ENCODE measurements at places on chromosomes 7 and 10.

GRCh38 chr10:35462491-35462934, 126.2 kb downstream of the CCNY start:
- DNase-seq = no peak

DNA sequence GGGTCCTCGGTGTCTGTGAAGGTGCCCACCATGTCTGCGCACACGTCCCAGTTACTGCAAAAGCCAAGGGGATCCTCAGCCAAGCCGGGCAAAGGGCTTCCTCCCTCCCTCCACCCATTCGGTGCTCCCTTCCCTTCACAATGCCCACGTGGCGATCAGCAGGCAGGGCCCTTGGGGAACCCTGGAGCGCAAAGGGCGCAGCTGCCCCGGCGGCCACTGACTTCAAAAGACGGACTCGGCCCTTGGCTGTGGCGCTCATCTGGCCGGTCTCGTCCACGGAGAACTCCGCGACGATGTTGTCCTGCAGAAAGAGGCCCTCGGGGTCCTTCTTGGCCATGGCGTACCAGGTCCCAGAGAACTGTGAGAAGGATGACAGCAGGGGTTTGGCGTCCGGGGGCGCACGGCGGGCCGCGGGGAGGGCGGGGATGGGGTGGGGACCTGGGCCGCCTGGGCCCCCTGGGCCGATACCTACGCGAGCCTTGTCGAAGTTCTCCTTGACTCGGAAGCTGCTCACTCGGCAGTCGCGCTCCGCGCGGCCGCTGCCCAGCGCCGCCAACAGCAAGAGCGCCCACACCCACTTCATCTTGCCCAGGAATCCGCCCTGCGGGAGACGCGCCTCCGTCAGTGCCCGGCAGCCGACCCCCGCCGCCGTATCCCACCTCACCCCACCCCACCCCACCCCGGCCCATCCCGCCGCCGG, 439 bp downstream of the RBP4 start:
- DNase-seq = no peak

DNA sequence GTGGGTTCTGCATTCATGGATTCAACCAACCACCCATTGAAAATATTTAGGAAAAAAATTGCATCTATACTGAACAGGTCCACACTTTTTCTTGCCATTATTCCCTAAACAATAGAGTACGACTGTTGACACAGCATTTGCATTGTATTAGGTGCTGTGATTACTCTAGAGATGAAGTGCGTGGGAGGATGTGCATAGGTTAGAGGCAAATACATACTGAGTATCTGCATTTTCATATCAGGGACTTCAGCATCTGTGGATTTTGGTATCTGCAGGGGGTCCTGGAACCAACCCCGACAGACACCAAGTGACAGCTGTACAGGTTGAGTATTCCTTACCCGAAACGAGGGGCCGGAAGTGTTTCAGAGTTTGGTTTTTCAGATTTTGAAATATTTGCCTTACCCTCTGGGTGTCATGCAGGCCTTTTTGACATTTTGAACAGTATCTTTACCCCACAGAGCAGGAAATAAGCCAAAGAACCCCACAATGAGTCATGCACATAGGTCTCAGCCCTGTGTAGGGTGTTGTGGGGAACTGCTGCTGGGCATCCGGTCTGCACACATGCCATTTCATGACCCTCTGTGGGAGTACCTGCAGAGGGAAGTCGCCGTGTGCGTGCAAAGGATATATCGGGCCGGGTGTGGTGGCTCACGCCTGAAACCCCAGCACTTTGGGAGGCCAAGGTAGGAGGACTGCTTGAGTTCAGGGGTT, 14.5 kb downstream of the NUDT5 start:
- no peak for DNase-seq

DNA sequence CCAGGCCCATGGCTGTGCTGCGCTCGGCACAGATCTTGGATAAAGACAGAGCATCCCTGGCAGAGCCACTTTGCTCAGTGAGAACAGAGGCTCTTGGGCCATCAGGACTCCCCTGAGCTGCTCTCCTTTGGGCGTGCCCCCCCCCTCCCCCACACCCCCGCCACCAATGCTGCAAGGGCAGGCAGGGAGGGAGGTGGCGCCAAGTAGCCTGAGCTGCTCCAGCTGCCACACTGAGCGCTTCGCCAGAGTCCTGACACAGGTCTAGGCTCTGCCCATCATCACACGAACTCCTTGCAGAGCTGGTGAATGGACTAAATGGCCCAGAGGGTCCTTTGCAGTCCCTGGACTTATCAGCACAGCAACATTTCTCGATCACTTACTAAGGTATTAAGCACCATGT, 12.5 kb downstream of the AKR1B1 start:
- DNase-seq = no peak

DNA sequence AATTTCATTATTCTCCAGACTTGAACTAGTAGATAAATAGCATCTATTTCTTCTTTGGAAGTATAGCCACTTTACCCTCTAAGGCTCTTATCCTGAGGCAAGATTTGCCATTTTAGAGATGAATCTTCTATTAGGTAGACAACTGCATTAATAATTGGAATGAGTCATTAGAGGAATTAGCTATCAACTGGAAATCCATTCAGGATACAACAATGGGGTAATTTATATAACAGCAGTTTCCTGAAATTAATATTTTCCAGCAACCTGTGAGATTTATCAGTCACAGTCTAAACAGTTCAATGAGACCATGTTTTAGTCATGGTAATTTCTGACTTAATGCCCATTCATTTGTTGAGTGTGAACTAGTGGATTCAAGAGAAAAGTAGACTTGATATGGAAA, 928.6 kb upstream of the MBL2 start:
- DNase-seq = no peak

DNA sequence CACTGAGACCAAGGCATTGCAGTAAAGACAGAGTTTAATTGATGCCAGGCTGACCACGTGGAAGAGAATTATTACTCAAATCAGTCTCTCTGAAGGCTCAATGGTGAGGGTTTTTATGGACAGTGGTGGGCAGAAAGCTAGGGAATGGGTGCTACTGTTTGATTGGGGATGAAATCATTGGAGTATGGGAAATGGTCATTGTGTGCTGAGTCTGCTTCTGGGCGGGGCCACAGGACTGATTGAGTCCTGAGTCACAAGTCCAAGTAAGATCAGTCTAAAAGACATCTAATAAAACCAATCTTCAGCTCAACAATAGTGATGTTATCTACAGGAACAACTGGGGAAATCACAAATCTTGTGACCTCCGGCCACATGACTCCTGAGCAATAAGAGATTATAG, 868.4 kb downstream of the SORCS3 start:
- DNase-seq = no peak

- DNase-seq = no peak
Observed at GRCh38 chr10:29756451-29756850, 121.7 kb upstream of the SVIL start.

GRCh38 chr7:50795831-50796230, 13.1 kb upstream of the GRB10 start:
- DNase-seq = no peak

DNA sequence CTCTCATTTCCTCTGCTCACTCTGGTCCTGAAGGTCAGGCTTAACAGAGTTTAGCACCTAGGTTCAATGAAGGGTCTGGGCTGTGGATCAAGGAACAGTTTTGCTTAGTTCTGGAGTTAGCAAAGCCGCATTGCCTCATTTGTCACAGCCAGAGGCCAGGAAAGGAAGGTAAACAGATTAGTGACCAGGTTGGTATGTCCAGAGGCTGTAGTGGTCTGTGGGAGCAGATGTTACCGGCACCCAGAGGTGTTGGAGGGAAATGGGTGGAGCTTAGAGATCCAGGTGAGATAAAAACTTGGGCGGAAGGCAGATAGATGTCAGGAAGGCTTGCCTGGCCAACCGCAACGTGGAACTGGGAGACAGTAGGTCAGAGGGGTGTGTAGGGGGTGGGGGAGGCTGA, 36.6 kb upstream of the ZMIZ2 start:
- DNase-seq = no peak

DNA sequence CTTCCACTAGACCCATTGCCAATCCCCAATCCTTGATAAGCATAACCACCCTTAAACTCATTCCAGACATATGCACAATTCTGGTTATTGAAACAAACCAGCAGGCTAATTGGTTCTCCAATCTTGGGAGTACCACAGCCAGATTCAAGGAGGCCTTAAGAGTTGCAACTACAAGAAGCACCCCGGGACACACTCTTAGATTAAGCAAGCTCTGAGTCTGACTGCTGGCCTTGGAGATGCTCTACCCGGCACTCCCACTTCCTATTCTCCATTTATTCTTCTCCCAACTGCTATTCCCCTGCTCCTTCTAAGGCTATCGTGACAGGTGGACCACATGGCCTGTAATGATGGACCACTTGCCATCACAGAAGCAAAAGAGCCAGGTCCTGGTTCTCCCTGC, 40.3 kb downstream of the CYTH3 start:
- no peak for DNase-seq

GRCh38 chr7:144957998-144958397, 122.1 kb upstream of the TPK1 start:
- no peak for DNase-seq

- peak; percentile 9 for DNase-seq
Observed at GRCh38 chr7:104772405-104773345, 241.3 kb upstream of the KMT2E start.

DNA sequence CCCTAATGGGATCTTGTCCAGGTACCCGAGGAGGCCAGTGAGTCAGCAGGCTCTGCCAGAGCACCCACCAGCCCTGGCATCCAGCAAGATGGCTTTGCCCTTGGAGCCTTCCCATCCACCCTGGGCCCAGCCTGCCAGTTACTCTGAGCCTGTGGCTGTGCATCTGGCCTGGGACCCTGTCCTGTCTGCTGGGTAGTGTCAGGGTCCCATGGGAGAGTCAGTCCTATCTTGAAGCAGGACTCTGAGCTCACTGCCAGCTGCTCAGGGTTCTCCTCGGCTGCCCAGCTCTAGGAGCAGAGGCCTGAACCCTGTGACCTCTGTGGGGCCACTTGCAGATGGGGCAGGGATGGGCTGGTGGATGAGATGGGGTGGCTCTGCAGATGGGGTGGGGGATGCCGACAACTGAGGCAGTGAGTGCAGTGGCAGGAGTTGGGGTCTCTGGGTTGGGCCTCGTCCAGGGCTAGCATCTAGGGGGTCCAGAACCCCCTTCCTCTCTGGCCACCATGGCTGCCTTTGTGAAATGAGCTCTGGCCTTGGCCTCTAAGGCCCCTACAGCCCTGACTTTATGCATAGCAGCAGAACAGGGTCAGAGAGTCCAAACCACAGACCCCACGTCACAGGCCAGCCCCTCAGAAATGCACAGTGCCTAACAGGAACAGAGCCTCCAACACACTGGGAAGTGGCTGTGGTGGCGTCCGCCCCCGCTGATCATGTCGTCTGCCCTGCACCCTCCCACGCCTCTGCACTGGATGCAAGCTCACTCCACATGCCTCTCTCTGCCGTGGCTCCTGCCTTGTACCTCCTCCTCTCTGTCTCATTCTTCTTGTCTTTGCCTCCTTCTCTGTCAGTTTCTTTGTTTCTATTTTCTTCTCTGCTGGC, 88.1 kb upstream of the RET start:
- DNase-seq = no peak

GRCh38 chr7:3056234-3057065, 12.8 kb upstream of the CARD11 start:
- DNase-seq = no peak

DNA sequence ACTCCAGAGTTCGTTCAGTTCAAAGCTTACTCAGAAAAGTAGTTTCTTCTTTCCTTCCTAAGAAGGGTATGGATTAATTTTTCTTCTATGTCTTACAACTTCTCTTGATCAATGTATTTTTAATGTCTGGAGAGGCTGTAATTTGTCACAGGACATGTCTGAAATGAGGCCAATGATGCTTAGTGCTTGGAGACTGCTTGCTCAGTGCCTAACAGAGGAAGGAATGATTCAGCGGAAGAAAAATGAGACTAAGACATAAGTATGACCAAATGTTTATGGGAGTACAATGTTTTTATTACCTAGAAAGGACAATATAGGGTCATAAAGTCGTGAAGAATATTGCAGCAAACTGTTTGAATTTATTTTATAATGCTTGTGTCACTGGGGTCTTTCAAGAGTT, 43.3 kb downstream of the GPR37 start:
- DNase-seq = no peak

- no peak for DNase-seq
Observed at GRCh38 chr7:149825567-149826343, 12.4 kb upstream of the ZNF862 start.

DNA sequence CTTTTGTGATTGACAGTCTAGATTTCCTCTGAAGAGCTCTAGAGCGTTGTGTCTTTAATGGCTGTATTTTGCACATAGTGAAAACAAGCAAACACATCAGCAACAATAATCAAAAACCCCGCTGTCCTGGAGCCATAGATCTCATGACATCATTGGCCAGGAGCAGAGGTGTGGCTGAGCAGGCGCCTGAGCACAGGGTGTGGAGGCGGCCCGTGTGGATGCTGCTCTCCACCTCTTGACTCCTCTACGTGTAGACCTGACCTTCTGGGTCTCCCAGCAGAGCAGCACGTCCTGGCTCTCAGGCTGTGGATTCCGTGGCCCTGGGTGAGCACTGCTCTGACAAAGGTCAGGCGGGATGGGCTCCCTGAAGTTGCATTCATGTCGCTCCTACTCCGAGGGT, 63.0 kb upstream of the INSYN2A start:
- DNase-seq = no peak

GRCh38 chr10:11715815-11716494, 26.2 kb upstream of the ECHDC3 start:
- DNase-seq = no peak

- peak; percentile 83 for DNase-seq
Observed at GRCh38 chr10:73887294-73888039, 13.1 kb upstream of the CAMK2G start.

DNA sequence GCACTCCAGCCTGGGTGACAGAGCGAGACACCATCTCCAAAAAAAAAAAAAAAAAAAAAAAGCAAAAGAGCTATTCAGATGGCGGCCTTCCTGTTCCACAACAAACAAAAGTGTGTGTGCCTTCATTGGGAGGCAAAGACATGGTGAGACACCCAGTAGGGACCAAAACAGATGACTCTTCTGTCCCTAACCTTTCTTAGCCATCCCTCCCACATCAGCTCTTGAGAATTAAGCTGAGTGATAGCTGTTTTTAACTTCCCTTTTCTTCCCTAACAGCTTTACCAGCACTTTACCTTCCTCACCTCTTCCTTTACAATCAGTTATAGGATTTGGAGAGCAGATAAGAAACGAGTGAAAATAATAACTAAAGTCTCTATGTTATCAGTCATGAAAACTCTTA, 48.2 kb downstream of the ARMH3 start:
- DNase-seq = no peak

- no peak for DNase-seq
Observed at GRCh38 chr10:14742815-14743214, 31.9 kb downstream of the FAM107B start.
